ENCODE measurements at places on chromosomes 11 and 22.

DNA sequence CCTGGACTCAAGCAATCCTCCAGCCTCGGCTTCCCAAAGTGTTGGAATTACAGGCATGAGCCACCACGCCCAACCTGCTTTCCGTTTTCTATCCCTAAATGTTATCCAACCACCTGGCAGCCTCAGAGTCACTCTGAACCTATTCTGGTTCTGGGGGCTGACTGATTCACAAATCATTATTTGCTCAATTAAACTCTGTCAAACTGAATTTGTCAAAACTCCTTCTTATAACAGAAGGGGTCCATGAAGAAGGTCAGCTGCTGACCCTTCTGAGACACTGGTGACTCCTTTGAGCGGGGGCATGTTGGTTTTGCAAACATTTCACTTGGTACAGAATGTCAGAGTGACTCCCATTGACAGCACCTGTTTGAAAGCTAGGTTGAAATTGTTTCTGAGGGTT, 1.8 kb upstream of the VPS37C start:
- no peak for DNase-seq

DNA sequence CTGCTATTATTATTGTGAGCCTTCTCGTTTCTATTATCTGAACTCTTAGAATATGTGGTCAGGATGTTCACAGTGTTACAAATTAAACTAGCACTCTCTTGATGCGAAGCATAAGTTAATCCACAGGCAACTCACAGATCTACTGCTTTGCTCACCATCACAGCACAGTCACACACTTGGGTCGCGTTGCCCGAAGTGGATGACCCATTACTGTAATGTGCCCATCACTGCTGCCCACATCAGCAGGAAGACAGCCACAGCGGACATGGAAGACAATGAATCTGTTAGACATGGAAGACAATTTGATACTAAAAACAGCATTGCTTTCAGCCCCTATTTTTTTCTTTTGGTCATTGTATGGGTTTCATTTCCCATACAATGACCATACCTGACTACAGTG, 216.4 kb upstream of the B3GAT1 start:
- no peak for DNase-seq

GRCh38 chr11:18540207-18541009, 13.7 kb upstream of the TSG101 start:
- DNase-seq: no peak

- DNase-seq: no peak
Observed at GRCh38 chr11:15956302-15956701, 400.0 kb downstream of the SOX6 start.

- DNase-seq: no peak
Observed at GRCh38 chr11:126607776-126608541, 252.5 kb downstream of the ST3GAL4 start.

DNA sequence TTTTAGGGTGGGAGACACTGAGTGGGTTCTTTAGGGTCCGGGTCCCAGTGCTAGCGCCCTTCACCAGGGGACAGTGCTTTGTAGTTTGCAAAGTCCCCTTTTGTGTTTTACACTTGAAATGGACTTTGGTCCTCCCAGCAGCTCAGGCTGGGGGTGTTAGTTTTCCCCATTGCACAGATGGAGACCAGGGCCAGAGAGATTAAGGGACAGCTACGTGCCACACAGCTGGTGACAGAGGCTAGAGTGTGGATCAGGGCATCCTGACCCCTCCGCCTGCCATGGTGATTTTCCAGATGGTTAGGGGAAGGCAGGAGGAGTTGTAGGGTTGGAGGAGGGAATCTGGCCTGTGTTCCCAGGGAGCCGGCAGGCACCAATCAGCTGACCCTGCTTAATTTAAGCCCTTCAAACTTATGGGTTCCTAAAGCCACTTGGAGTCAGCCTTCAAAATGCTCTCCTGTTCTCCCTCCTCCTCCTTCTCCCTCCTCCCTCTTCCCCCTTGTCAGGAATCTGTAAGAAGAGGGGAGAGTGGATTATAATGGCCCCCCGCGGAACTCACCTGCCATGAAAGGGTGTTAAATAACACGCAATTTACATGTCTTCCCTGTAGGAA, 22.5 kb upstream of the MPPED1 start:
- no peak for DNase-seq

- DNase-seq: no peak
Observed at GRCh38 chr22:29147331-29147899, 58.3 kb upstream of the EMID1 start.

DNA sequence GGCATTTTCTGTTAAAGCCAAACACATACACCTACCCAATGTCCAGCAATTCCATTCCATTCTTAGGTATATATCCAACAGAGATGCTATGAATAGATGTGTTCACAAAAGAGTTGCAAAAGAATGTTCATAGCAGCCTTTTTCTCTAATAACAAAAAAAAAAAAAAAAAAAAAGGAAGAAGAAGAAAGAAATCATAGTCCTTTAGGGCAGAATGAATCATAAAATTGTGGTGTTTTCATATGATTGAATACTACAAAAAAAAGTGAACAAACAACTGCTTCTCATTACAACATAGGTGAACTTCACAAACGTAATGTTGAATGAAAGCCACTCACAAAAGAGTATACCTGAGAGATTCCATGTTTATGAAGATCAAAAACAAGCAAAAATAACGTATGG, 66.8 kb upstream of the GRK3 start:
- DNase-seq: no peak

GRCh38 chr22:39434721-39435120, 22.1 kb upstream of the MGAT3 start:
- DNase-seq: no peak

GRCh38 chr11:85809863-85810262, 1.1 kb downstream of the SYTL2 start:
- no peak for DNase-seq

DNA sequence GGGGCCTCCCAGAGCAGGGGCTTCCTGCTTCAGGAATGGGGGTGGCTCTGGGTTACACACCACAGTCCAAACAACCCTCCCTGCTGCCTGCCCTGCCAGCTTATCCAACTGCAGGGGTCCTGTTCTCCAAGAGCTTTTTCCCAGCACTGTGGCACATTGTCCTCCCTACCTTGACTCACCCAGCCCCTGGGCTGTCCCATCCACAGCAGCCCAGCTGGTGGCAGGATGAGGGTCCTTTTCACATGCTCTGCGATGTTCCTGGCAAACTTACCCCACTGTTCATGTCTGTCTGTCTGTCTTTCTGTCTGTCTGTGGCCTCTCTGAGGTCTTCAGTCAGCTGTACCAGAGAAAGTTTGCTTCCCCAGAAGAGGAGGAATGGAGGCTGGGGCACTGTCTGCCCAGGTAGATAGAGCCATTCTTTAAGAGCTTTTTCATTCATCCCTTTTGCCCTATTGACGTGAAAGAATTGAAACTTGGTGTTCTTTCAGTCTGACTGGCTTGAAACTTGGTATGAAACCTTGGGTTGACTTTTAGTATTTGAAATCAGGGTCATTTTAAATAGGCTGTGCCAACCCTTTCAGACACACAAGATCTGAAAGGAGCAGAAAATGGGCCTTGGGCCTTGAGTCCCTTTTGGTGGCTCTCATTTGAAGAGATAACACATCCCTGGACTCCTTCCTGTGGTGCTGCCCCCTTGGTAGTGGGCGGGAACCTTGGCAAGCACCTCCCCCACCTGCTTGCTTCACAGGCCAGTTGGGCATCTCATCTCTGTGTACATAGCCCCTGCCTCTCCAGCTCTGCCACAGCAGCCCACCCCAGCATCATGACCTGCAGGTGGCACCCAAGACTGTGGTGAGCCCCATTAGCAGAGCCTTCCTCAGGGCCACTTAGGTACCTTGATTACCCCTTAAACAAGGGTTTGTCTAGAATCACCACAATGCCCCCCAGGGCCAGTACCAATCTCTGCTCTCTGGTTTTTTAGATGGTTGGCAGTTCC, 74.6 kb upstream of the SUSD2 start:
- no peak for DNase-seq

- no peak for DNase-seq
Observed at GRCh38 chr22:43168471-43169309, 17.3 kb downstream of the TSPO start.

- no peak for DNase-seq
Observed at GRCh38 chr11:77170107-77170506, 42.1 kb downstream of the MYO7A start.

DNA sequence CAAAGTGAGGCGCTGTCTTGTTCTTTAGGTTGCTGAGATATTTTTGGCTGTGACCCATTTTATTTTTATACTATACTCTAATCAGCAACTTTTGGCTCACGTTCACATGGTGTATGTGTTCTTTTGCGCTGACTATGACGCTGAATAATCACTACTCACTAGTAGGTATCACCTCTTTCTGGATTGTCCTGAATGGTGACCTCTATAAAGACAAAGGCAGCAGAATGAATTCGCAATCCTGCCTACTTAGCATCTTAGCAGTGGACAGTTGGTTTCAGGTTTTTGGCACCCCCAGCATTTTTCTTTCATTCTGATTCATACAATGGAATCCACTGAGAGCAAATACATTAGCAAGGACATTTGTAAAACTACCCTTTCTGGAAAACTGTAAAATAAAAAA, 351.3 kb downstream of the JRKL start:
- DNase-seq: no peak

GRCh38 chr11:70771099-70771885, 373.0 kb downstream of the CTTN start:
- DNase-seq: no peak

Data from left ventricle myocardium superior (tissue), 1 donor.